SJSA1 (cell line): ENCODE measurements at places on chromosomes 12 and 14.

- DNase-seq: no peak
These were observed 1.9 kb downstream of the TEAD4 start for GRCh38 chr12:2960996-2961616.

- no peak for DNase-seq
These were observed 21.2 kb downstream of the GOLGA3 start for GRCh38 chr12:132807295-132808092.

DNA sequence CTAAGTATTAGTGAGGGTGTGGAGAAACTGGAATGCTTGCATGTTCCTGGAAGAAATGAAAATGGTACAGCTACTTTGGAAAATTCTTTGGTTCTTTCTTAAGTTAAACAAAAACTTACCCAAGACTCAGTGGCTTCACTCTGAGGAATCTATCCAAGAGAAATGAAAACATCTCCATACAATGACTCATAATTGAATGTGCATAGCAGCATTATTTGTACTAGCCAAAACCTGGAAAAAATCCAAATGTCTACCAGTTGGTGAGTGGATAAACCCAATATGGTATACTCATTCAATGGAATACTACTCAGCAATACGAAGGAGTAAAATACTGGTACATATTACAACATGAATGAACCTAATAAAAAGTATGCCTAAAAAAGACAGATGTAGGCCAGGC, 18.0 kb upstream of the CRACR2A start:
- no peak for DNase-seq

- DNase-seq: no peak
These were observed 787 bp downstream of the KCNH3 start for GRCh38 chr12:49539406-49540228.

GRCh38 chr12:58359084-58359483, 417.7 kb downstream of the ATP23 start:
- no peak for DNase-seq

- DNase-seq: peak; percentile 15
These were observed 385.8 kb downstream of the MED13L start for GRCh38 chr12:115891556-115892164.

DNA sequence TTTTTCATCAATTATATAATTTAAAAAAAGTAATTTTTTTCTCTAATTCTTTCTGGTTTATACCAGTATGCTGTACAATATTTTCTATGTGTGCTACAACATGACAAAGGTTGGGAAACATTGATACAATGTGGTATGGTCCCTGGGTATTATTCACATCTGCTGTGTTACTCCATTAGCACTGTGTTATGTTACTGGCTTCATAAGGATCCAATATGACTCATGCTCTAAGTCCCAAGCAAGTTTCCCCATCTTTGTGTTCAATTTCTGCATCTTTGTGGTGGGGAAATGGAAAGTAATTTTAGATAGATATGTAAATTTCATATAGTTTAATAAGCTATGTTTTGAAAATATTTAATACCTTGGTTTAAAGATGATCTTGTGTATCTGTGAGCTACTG, 35.8 kb downstream of the FBXO33 start:
- DNase-seq: no peak

GRCh38 chr12:111074965-111075364, 154.6 kb upstream of the MYL2 start:
- DNase-seq: no peak

GRCh38 chr14:64421166-64421565, 33.0 kb downstream of the MTHFD1 start:
- peak; percentile 79 for DNase-seq

DNA sequence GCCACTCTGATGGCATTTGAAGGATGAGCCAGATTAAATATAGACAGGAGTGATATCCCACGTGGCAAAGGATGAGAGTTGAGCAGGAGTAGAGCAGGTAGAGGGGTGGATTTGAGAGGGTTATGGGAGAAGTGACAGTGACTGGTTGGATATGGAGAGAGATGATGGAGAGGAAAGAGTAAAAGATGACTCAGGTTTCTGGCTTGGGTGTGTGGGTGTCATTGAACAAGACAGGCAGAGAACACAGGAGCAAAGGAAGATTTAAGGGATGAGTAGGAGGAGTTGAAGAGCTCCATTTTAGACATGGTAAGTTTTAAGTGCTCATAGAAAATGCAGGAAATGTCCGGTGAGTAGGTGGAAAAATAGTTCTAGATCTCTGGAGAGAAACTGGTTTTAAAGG, 136.9 kb downstream of the EGLN3 start:
- DNase-seq: no peak

GRCh38 chr14:67493092-67493717, 4.7 kb upstream of the TMEM229B start:
- DNase-seq: no peak

- DNase-seq: no peak
These were observed 264.4 kb downstream of the FOXG1 start for GRCh38 chr14:29030970-29031369.

DNA sequence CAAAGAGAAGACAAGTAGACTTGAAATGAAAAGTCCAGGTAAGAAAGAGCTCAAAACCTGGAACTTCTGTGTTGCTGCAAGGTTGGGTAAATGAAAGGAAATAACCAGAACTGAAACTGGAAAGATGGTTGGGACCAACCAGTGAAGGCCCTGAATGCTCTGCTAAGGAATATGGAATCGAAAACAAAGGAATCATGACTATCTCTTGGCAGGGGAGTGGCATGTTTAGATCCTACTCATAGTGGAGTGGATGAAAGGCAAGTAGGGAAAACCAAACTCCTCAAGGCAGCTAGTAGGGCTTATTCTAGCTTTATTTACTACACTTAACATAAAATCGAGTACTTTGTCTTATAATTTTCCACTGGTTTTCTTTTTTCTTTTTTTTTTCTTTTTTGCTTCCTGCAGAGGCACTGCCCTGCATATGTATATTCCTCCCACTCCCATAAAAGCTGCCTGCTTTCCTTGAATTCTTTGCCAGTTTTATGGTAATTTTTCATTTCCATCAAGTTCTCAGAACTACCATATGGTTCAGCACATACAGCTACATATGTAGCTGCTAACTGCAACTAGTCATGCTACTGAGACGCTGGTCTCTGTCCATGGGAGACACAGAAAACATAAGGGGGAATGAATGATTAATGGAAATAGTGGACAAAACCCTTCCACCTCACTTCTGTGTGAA, 247.1 kb upstream of the TMTC1 start:
- no peak for DNase-seq

- no peak for DNase-seq
These were observed 145.2 kb upstream of the KRR1 start for GRCh38 chr12:75656648-75657047.

- DNase-seq: no peak
These were observed 127.6 kb upstream of the NCOR2 start for GRCh38 chr12:124694846-124695497.

DNA sequence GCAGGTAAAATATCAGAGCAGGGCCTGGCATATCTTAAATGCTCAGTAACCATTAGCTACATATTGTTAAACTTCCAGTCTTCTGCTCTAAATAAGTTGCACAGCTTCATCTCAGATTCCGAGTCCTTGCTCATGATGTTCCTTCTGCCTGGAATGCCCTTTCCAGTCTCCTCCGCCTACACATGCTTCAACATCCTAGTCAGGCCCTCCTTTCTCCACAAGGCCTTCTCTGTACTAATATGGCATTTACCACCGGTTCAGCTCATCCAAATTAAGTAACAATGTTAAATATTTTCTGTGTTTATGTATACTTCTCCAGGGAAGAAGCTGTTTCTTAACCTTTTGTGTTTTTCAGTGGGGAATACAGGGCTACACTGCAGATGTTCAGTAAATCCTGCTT, 8.5 kb downstream of the DHH start:
- no peak for DNase-seq

GRCh38 chr14:90451961-90452360, 55.1 kb downstream of the CALM1 start:
- DNase-seq: no peak

DNA sequence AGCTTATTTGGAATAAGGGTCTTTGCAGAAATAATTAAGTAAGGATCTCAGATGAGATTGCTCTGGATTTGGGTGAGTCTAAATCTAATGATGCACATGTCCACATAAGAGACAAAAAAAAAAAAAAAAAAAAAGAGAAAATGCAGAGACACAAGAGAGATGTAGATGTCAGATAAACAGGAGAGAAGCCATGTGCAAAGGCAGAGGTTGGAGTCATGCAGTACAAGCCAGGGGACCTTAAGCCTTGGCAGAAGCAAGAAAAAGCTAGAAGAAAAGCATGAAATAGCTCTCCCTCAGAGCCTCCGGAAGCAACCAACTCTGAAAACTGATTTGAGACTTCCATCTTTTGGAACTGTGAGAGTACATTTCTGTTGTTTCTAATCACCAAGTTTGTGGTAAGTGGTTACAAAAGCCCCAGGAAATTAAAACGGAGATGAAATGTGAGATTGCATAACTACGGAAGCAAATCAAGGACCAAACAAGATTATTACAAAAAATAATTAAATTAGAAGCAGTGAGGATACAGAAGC, 1304.0 kb upstream of the SEL1L start:
- DNase-seq: no peak

- DNase-seq: no peak
These were observed 43.5 kb downstream of the KCTD10 start for GRCh38 chr12:109433618-109434017.

DNA sequence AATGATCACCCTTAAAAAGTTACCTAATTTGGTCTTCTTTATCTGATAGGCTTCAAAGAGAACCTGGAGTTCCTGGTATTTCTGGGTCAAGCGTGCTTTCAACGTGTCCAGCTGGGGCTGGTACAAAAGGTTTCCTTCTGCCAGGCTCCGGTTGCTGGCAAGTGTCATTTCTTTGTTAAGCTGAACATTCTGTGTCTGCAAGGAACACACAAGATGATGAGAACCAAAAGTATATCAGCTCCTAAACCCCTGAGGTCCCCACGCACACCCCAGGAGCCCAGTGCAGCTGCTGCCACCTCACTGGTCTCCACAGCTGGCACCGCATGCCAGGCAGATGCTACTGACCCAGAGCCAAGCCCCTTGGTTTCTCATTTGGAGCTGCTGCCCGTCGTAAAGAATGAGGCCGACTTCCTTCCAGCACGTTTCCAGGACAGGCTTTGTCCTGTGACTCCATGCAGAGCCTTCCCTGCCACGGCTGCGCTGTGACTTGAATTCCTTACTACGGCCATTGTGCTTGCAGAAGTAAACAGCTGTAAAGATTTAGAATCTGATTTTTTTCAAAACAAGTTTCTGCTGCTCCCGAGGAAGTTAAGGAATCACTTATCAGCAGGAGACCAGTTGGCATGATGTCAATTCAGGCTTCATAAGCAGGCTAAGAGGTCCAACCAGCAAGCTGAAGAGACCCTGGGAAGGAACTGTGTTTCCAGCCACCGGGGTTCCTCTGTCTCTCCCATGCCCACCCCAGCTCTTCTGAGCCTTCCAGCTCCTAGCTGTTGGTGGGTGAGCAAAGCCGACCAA, 24.9 kb downstream of the VPS37B start:
- peak; percentile 36 for DNase-seq
